ACHN (cell line): ENCODE measurements at places on chromosomes 12 and 14.

- DNase-seq = no peak
These were observed 24.7 kb downstream of the LTBP2 start for GRCh38 chr14:74587363-74587707.

GRCh38 chr12:130990034-130990433 lies 36.3 kb downstream of the ADGRD1 start:
- no peak for DNase-seq

DNA sequence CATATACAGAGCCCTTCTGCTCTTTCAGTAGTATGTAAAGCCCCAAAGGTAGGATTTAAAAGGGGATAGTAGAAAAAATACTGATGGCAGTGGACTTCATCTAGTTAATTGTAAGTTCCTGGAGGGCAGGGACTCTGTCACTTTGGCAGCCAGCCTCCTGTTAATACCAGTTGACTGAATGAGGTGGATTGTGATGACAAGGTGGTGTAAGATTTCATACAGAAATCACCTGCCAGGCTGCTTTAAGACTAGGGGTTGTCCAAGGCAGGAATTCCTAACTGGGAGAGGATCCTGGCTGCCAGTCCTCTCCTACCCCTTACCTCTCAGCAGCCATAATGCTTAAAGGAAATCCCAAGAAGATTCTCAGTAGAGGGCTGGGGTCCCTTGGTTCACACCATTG lies 7.3 kb downstream of the DYRK2 start:
- no peak for DNase-seq

DNA sequence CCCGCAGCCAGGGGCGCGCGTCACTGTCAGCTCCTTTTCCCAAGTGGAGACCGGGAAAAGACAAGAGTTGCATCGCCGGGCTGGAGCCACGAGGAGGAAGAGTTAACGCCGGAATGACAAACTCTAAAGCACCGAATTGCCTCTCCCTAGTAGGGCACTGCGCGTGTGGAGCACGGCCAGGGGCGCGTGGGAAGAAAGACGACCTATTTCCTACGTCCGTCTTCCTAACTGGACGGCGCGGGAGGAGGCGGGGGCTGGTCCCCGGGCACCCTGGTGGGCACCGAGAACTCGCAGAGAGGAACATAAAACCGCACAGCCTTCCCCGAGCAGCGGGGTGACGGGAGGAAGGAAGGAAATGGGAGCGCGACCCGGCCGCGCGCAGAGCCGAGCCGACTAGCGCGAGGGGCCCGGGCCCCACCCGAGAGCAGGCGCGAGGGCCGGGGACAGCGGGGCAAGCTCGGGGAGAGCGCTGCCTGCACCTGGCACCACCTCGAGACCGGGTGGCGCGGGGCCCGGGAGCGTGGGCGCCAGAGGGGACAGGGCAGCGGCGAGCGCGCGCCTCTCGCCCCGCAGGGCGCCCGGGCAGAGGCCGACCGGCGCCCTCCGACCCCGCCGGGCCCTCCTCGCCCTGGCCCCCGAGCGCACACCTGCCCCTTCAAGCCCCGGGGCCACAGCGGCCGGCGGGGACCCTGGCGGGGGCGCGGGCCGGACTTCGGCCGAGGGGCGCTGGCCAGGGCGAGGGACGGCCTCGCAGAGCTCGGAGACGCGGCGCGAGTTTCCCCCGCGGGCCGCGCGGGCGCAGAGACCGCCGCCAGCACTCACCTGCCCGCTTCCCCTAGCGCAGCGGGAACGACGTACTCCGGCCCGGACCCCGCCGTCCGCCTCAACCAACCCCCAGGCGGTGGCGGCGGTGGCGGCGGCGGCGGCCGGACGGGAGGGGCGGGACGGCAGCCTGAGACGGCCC lies at the start of gene SETD3:
TSS of gene SETD3 (minus strand) at position 954 of the 964 bp plus-strand sequence. CDS start 15,054 bp downstream, outside the sequence.
- peak; percentile 50 for DNase-seq

GRCh38 chr14:88195676-88196075 lies 127.4 kb downstream of the KCNK10 start:
- no peak for DNase-seq

- no peak for DNase-seq
These were observed 199.6 kb upstream of the OTX2 start for GRCh38 chr14:57009585-57010515.

GRCh38 chr12:253116-253831 lies 9.4 kb downstream of the SLC6A13 start:
- peak; percentile 64 for DNase-seq

GRCh38 chr12:83003026-83003425 lies 316.3 kb downstream of the TMTC2 start:
- no peak for DNase-seq

- no peak for DNase-seq
These were observed 11.2 kb downstream of the ULK1 start for GRCh38 chr12:131905630-131906091.

DNA sequence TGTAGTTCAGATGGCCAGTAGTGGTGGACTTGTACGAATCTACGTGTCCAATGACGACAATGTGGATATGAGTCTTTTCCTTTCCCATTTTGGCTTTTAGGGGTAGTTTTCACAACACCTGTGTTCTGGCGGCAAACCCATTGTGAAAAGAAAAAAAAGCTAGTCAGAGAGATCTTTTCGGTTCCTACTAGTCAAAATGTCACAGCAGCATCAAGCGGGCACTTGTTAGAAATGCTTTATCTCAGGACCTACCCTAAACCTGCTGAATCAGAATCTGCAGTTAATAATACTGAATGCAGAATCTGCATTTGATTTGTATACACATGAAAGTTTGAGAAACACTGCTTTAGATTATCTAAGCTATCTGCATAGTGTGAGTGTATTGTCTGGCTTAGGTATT lies 18.3 kb downstream of the AEBP2 start:
- no peak for DNase-seq

DNA sequence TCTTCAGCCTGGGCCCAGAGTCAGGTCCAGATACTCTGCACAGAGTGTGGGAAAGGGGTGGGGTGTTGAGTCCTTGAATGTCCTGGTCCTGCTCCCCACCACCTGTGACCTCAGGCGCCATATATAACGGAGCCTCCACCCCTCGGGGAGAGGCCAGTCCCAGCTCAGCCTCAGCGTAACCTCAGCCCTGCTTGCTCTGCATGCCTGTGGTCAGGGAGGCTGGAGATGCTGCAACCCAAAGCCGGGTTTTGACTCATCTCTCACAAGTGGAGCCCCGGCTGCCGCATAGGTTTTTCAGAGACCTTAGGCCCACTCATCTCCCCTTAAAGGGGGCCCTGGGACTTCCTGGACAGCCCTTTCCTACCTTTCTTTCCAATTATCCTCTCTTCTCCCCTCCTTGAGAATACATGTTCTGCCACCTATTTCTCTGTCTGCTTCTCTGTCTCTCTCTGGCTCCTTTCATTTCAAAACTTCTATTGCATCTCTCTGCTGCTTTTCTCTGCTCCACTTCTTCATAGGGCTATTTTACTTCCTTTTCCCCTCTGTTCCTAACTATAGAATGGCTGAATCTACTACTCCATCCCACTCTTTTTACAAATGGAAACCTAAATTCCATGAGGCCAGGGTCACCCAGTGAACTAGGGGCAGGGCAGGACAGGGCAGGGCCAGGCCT lies 1.2 kb downstream of the ITGB7 start:
- peak; percentile 86 for DNase-seq

GRCh38 chr12:8034802-8035201 lies 2.3 kb downstream of the FOXJ2 start:
- no peak for DNase-seq

- DNase-seq = peak; percentile 80
These were observed 21.0 kb upstream of the EMP1 start for GRCh38 chr12:13175499-13175898.

GRCh38 chr12:92502417-92503028 lies 200.3 kb upstream of the PLEKHG7 start:
- no peak for DNase-seq

DNA sequence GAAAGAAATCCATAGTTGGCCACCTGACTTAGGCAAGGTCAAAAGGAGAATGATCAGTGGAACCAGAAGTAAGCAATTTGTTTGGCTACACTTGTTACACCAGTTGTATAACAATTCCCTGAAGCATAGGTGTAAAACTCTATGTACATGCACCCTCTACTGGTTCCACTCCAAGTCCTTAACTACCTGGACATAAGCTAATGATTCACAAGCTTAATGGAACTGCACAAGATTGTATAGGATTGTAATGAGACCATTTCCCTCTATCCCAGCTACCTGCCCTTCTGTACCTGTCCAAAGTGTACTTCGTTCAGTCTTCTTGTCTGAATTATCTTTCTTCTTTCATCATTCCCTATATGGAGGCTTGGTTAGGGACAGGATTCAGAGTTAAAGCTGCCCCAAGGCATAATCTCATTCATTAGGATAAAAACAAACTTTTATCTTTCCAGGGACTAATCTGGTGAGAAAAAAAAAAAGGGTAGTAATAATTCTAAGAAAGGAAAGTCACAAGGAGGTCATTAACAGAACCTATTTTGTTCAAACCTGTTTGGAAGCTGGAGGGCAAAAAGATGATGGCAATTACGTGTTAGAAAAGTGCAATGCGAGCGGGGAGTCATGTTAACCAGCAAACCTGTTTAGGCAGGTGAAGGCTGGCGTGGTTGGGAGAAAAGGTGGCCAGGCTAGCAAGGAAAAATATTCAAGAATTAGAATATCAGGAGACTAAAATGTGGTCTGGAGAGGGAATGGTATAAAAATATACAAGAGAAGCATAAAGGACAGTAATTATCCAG lies 2.8 kb upstream of the TMEM52B start:
- DNase-seq = no peak

GRCh38 chr14:92866181-92866752 lies 56.7 kb upstream of the CHGA start:
- DNase-seq = no peak

DNA sequence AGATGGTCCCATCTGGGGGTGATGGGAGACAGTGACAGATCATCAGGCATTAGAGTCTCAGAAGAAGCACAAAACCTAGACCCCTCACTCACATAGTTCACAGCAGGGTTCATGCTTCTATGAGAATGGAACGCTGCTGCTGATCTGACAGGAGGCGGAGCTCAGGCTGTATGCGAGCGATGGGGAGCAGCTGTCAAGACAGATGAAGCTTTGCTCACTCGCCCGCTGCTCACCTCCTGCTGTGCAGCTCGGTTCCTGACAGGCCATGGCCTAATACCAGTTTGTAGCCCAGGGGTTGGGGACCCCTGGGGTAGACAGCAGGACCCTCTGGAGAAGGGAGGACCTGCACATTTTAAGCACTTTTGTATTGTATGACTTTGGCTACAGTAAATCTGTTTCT lies 111.2 kb downstream of the LGMN start:
- no peak for DNase-seq

GRCh38 chr14:81286574-81287370 lies 66.0 kb upstream of the GTF2A1 start:
- DNase-seq = no peak

DNA sequence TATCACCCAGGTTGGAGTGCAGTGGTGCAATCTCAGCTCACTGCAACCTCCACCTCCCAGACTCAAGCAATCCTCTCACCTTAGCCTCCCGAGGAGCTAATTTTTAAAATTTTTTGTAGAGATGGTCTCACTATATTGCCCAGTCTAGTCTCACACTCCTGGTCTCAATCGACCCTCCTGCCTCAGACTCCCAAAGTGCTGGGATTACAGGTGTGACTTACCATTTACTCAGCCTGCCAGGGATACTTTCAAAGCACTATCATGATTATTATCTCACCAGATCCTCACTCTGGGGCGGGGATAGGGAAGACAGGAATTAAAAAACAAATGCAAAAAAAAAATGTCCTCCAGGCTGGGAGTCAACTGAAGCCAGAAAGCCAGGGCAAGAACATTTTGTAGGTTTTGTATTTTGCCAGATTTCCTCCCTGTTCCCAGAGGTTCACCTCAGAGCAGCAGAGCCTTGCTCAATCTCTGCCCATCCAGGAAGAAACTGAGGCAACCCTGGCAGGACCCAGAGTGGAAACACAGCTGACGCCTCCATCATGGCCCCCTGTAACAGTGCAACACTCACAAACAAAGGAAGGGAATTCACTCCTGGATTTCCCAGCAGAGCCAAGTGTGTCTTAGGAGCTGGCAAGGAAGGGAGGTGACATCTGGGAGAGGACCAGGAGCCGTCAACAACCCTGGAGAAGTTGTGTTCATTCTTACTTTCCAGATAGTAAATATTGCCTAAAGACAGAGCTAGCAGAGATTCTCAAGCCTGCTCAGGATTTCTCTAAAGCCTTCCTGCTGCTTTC lies 73.9 kb downstream of the IRF2BPL start:
- DNase-seq = no peak

DNA sequence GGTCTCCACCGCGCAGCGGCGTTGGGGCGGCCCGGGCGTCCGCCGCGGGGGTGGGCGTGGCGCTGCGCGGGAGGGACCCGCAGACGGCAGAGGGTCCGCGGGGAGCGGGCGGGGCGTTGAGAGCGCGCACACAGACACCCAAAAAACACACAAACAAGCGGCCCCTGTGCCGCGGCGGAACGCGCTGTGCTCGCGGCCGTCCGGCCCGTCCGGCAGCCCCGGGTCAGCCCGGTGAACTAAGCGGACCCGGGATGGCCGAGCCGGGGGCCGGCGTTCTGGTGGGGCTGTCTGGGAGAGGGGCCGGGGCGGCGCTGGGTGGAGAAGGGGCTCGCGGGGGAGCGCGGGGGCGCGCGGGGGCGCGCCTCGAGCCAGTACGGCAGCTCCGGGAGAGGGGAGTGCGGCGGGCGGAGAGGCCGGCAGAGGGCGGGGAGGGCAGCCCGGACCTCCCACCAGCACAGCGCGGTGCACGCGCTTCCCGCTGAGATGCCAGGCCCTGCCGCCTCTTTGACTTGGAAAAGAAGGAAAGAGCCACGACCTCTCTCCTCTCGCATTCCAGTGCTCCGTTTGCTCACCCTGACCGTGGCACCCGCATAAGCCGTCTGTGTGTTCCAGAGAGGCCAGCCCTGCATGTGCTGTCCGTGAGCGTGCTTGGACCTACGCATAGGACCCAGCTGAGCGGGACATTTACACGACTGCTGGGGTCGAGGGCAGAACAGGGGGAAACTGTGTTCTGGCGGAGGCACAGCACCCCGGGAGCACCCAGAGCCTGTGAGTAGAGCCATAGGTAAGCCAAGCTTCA lies 10.3 kb downstream of the SLC6A12 start:
- no peak for DNase-seq

GRCh38 chr14:23633160-23633701 lies 2.9 kb upstream of the DHRS2 start:
- no peak for DNase-seq

GRCh38 chr14:64388533-64389285 lies 556 bp downstream of the MTHFD1 start:
- DNase-seq = peak; percentile 39

- no peak for DNase-seq
These were observed 59.6 kb upstream of the GALNT9 start for GRCh38 chr12:132389026-132389425.

DNA sequence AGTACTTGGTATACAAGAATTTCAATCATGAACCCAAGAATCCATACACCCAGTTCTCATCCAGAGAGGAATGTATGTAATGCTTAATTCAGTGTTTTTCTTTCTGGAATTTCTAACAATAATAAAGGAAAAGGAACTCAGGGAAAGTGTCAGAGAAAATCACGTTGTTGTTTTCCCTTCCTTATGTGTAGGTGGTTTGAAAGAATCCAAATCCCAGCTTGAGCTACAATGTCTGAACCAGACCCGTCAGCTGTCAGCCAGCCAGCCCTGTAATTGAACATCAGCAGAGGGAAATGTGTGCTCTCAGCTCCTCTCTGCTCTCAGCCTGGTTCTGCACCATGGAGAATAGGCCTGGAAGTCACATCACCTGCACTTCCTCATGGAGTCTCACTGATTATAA lies 126.5 kb downstream of the TMEM30B start:
- no peak for DNase-seq

GRCh38 chr12:110933326-110933974 lies 13.1 kb upstream of the MYL2 start:
- DNase-seq = no peak

- DNase-seq = peak; percentile 63
These were observed 257.4 kb downstream of the ZFP36L1 start for GRCh38 chr14:68535404-68536017.
